ENCODE measurements at places on chromosomes 12 and 14.

GRCh38 chr14:72686101-72686500 is 207.8 kb downstream of the DPF3 start:
- no peak for DNase-seq

- DNase-seq: no peak
These were observed 104.0 kb upstream of the PTPRB start for GRCh38 chr12:70741256-70741655.

DNA sequence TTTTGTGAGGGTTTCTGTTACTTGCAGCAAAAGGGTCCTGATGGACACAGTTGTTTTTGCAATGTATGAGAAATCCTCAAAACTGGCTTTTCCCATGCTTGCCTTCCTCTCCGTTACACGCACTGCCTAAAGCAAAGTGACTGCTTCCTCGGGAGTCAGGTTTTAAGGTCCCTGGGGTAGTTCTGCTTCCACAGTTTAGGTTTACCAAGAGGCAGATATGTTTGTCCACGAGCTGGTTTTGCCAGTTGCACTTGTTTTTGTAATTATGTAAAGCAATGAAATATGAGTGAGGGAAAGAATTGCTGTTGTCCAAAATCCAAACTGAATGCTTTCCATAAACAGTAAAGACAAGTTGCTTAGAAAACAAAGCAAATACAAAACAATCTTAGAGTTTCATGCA is 290.7 kb upstream of the AMIGO2 start:
- DNase-seq: no peak

- DNase-seq: no peak
These were observed 1.4 kb upstream of the ARHGDIB start for GRCh38 chr12:14962797-14963196.

DNA sequence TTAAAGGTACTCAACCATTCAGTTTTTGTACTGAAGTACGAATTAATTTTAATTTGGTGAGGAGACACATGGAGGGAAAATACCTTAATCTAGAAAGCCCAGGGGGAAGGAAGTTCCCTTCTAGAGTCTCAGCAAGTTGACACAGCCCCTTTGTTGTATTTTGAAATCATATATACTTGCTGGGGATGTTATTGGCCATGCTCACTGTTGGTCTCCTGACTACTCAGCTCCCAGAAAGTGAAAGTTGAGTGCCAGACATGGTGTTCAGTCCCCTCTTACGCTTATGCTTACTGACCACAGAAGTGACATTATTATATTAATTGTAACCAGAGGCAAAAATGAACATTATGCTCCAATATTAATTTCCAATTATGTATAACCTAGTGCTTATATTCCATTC is 28.1 kb downstream of the ARF6 start:
- no peak for DNase-seq

DNA sequence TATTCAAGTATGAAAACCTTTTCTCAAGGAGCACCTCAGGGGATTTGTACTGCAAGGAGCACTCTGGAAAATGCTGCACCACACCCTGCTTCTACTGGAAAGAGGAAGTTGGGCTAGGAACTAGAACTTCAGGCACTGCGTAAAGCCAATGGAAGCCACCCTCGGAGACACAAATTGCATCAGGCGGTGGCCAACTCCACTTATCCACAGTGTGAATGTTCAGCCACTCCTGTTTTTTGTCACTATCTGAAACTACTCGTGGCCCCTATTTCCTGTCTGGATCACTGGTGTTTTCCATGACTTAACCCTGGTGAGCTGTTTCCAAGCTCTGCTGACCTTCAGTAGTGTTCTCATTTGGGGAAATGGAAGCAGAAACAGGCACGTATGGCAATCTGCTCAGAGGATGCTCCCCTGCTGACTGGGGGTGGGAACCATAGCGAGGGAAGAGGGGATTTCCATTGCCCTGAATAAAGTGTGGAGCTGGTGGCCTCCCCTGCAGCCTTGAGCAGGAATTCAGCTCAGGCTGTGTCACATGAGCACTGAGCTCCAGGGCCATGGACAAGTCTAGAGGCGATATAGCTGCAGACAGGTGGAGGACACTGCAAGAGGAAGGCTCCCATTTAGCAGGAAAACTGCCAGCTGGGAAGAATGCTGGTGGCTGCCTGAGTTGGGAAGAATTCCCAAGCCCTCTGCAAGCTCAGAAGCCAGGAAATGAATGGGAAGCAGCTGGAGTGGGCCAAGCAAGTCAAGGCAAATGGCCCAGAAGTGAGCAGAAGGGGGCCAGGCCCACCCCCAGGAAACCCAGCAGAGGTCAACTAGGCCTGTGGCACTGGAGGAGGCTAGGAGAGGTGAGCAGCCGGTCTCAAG is 50.5 kb upstream of the RAP1B start:
- no peak for DNase-seq

DNA sequence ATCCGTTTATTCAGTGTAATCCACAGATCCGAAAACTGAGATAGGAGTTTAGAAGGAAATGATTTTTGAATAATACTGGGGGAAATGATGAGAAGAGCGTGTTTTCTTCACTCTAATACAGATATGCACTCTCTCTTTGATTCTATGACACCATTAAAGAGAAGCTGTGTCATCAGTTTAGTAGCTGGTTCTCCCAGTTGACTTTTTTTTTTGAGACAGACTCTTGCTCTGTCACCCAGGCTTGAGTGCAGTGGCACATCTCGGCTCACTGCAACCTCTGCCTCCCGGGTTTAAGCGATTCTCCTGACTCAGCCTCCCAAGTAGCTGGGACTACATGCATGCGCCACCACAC is 48.4 kb upstream of the EML1 start:
- no peak for DNase-seq

DNA sequence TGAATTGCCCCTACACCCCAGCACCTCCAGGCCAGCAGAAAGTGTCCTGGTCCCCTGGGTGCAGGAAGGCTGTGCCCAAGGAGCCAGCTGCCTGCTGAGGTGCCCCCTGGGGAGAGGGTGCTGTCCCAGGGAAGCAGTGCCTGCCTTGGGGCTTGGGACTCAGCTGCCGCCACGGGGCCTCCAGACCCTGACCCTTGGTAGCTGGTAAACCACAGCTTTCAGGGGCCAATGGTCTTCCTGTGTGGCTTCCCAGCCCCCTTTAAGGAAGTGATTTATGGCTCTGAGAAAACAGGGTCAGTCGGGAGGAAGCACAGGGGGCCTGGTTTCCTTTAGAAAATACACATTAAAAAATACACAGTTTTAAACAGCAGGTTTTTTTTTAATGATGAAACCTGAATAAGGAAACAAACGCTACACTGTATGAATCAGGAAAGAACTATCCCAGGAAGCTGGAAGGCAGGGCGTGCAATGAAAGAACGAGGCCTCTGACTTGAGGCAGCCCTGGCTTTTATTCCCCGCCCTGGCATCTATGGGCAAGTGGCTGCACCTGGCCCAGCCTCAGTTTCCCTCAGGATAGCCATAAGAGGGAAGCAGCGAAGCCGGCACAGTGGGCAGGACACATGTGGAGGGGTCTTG is 40.6 kb upstream of the EML1 start:
- no peak for DNase-seq

DNA sequence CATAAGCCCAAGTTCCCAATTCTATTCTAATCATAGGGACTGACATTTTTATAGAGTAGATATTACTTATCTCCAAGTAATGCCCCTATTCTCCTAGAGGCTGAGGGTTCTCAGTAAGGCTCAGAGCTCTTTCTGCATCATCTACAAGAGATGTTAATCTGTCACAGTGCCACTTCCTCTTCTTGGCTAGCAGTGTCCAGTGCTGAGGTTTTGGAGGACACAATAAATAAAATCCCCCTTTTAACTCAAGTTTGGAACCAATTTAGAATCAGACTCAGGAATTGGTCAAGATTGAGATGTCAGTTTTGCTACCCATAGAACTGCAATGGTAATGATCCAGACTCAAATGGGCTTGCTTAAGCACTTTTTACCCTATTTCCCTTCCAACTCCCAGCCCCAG is 154.1 kb upstream of the ARID2 start:
- no peak for DNase-seq

DNA sequence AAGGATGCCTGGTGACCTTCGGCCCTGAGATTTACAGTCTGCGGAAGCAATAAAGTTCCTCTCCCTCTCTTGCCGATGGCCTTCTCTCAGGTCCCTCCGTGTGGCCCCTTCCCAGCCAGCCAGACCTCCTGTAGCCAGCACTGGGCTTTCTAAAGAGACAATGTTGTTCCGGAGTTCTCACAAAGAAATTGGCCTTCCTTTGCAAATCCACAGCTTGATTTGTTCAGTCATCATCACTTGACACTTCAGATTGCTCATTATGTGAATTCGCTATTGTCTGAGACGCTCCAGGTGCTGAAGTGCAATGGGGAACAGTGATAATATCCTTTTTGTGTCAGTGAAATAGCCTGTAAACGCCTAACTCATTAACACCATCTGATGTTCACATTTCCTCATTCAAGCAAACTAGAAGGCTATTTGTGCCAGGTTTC is 43.7 kb upstream of the GPHB5 start:
- no peak for DNase-seq

DNA sequence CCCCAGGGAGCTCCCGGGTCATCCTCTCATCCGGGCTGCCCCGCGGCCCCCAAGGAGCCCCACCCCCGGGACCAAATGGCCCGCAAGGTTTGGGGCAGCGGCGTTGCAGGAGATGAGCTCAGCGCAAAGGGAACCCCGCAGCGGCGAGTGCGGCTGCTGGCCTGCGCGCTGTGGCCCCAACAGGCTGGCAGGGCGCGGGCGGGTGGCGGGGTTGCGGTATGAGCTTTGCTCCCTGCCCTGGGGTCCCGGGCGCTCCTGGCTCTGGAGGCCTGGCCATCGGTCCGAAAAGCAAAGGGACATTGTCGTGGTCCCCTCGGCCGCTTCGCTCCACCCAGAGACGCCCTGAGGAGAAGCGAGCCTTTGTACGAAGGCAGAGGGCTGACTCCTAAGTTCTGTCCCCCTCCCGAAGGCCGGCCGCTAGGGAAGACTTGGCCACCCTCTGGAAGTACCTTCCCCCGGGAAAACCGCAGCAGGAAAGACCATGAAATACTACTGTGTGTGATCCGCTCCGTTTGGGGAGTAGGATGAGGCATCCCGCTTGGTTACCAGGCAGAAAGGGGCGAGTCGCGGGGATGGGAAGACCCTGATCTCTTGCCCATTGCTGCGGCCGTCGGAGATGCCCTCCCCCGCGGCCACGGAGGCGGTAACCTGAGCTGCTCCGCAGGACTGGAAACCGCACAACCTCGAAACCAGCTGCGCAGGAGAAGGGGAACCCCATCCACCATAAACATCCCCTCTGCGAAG is 620 bp upstream of the NID2 start:
- DNase-seq: no peak

GRCh38 chr12:110243227-110243626 is 37.8 kb upstream of the ATP2A2 start:
- no peak for DNase-seq

DNA sequence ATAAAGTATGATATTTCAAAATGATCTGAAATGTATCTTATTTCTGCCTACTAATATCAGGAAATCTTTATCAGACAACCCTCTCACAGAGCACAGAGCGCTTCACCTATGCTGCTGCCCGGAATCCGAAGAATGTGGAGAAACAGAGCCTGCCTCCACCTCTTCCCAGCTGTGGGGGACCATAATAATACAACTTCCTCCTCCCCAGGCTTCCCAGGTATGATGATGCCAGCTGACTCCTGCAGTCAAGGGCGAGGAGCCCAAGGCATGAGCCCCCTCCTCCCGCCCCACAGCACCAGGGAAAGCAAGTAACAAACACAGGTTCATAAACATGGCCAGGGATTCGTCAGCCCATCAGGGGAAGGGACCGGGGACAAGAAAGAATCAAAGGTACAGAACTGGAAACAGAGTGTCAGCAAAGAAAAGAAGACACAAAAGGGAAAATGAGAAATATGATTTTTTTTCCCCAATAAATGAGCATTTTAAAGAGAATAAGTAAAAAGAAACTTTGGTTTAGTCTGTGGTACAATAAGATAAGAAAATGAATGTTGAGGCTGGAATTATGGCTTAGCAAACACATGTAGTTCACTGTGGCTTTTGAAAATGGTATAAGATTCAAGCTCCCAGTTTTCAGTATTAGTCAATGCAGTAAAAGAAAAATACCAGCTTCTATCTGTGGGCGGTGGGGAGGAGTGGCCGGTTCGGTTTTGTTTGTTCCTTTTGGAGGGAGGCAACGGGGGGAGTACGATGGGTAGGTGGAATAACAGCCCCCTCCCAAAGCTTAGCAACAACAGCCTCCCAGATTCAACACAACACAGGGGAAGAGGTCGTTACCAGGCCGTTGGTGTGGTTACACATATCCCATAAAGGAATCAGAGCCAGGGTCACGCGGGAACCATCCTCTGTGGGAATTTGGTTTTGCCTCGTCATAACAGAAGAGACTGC is 68.3 kb downstream of the SETD3 start:
- DNase-seq: no peak

GRCh38 chr12:102317155-102317554 is 119.5 kb upstream of the PMCH start:
- DNase-seq: no peak

DNA sequence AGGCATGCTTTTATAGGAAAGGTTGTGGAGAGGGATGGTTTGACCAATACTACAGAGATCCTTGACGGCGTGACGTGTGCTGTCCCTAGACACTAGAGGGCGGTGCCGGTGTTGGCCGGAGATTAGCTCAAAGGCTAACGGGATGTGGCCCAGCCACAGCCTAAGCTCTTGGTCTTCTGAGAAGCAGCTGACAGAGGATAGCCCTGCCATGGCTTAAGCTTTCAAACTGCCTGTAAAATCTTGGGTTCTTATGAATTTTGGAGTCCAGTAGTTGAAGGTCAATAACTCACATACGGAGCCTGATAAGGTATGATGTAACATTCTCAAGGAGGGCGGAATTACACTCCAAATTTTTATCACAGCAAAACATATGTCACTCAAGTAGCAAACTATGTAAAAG is 515.7 kb upstream of the ATXN7L3B start:
- DNase-seq: no peak

DNA sequence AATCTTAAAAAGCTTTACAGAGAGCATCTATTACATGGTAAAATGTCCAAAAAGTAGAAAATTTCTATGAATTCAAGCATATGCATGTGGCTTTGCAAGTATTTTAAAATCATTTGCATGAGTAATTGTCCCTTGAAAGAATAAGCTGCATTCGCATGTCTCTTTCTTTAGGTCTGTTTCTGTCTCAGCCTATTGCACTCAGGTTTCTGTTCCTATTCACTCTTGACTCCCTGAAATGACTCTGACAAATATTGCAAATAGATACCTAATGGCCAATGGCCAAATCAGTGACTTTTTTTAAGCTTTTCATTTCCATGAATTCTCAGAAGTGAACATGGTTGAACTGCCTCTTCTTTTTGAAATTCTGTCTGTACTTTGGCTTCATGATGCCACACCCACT is 6.4 kb upstream of the TTC8 start:
- DNase-seq: no peak

All from stimulated activated CD8-positive, alpha-beta memory T cell treated with anti-CD3 and anti-CD28 coated beads, Interleukin-4, amount 100 ng/mL, for 1 hour (primary cell).